ENCODE measurements at places on chromosomes 16 and 17. TPM values are rescaled to one million over a fixed set of nuclear protein-coding genes. Genes with fewer than 3 reads are reported as not detected.

GRCh38 chr16:17222871-17223401 lies 247.8 kb downstream of the XYLT1 start:
- DNase-seq = no peak
- H3K4me1 ChIP-seq = no peaks in the 10 kb centered on the region
- H3K27me3 ChIP-seq = no peaks in the 10 kb centered on the region
- H3K27ac ChIP-seq = no peak overlapping the region
- H3K4me3 ChIP-seq = no peak overlapping the region

DNA sequence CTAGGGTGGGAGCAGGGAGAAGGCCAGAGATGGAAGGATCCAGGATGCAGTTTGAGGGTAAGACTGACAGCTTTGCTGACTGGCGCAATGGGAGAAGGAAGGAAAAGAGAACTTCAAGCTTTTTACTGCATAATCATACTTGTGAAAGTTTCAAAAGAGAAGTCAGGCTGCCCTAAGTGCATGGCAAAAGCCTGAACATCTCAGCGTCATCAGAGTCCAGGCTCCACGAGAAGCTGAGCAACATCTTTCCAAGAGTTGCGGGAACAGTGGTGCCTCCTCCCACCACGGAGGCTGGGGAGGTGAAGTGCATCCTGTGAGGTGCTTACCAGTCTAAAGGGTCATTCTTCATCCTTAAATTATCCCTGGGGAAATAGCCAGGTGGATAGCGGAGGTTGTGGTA lies 26.9 kb upstream of the SLC38A8 start:
- no peaks in the 10 kb centered on the region for H3K27me3 ChIP-seq
- no peak overlapping the region for H3K4me3 ChIP-seq
- H3K4me1 ChIP-seq = no peaks in the 10 kb centered on the region
- DNase-seq = no peak

GRCh38 chr16:35196313-35196712 lies 1736.9 kb downstream of the TP53TG3F start:
- no peak overlapping the region for H3K27ac ChIP-seq
- no peak overlapping the region for H3K4me3 ChIP-seq
- H3K27me3 ChIP-seq = no peaks in the 10 kb centered on the region
- no peaks in the 10 kb centered on the region for H3K36me3 ChIP-seq
- DNase-seq = no peak

DNA sequence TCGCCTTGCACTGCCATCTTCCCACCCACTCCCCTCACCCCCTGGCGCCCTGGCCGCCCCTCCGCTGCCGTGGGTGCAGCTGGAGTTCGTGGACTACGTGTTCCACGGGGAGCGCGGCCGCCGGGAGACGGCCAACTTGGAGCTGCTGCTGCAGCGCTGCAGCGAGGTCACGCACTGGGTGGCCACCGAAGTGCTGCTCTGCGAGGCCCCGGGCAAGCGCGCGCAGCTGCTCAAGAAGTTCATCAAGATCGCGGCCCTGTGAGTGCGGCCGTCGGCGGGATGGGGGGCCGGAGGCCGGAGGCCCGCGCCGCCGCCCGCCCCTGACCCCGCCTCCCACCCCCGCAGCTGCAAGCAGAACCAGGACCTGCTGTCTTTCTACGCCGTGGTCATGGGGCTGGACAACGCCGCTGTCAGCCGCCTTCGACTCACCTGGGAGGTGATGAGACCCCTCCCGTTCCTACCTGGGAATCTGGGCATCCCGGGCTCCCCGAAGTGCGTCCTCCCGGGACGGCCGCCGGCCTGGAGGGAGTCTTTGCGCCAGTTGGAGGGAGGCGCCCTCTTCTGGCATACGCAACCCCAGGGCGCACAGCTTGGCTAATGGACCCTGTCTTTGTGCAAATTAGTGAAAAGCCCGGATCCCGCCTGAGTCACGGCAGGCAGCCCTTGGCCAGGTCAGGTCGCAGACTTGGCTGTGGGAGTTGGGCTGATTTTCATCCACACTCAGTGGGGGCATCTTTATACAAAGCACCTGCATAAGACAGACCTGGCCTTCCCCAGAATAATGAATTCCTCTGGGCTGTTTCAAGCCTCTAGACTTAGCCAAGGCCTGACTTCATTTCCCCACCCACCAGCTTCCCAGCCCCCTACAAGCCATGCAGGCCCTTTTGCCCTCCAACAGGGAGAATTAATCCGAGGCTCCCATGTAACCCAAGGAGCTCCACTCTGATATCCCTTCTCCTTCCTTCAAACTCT lies 14.3 kb downstream of the RAPGEFL1 start:
- H3K27me3 ChIP-seq = no peaks in the 10 kb centered on the region
- H3K27ac ChIP-seq = no peak overlapping the region
- peak; percentile 52 for DNase-seq

DNA sequence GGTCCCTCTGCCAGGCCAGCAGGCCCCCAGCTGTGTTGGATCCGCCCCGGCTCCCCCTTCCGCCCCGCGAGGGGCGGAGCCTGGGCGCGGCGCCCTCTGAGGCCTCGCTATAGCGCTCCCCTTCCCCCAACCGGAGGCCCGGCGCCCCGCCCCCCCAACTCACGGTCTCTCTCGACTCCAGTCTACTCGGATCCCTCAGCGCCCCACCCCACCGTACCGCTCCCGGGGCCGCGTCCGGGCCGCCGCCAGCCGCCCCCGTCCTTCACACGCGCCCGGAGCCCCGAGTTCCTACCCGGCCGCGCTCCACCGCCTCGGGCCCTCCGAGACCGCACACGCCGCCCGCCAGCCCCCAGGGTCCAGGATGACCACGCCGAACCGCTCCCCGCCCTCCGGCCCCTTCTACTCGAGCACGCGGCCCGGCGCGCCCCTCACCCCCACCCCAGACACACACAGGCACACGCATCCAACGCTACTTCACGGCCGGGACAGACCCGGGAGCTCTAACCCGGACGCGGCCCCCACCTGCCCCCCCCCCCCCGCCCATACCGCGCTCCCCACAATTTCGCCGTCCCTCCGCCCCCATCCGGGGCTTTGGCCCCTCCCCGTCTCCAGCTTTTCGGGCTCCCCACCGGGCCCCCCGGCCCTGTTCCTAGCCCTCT lies 1.4 kb downstream of the PHF23 start:
- DNase-seq = peak; percentile 70
- H3K4me3 ChIP-seq = no peak overlapping the region
- H3K27me3 ChIP-seq = no peaks in the 10 kb centered on the region
- peaks cover 22% of the 10 kb centered on the region for H3K36me3 ChIP-seq
- H3K27ac ChIP-seq = peak overlapping the region; percentile 85

DNA sequence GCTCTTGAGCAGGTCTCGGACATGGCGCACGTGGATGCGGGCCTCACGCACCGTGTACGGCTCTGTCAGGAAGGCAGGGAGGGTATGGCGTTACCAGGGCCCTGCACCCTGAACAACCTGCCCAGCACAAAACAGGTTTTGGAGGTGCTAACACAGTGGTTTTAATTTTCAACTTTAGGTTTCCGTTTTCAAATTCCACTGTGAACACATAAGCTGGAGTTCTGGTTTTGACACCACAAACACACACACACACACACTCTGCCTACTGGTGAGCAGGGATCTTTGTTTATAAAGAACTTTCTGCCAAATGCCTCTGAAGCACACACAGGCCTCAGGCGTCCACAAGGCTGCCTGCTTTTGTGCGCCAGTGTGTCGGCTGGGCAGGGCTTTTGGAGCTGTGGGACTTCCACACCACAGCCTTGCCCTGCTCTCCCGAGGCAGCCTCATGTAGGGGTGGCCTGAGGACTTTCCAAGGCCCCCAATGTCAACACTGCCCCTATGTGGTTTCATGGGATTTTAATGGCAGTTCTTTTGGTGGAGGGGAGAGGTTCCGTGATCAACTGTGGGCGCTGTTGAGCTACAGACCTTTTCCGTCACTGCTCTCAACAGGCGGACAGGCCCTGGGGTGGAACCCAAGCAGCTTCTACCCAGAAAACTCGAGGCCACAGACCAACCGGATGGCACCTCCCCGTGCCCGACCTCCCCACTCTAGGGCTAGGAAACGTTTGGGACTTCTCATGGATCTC lies 9.4 kb downstream of the CLUH start:
- H3K36me3 ChIP-seq = peaks cover 9% of the 10 kb centered on the region
- DNase-seq = no peak
- no peaks in the 10 kb centered on the region for H3K27me3 ChIP-seq
- H3K4me3 ChIP-seq = no peak overlapping the region

Gene RABEP2
- total RNA-seq = 25.7 TPM

Gene TVP23A
- total RNA-seq = not detected
